ENCODE measurements at places on chromosomes 7 and 10.

- no peak for DNase-seq
These were observed 19.2 kb downstream of the MMRN2 start for GRCh38 chr10:86938260-86938659.

GRCh38 chr7:7330997-7331396 lies 148.7 kb downstream of the C1GALT1 start:
- DNase-seq, result no peak

GRCh38 chr7:157411580-157411979 lies 74.8 kb downstream of the DNAJB6 start:
- DNase-seq, result no peak

DNA sequence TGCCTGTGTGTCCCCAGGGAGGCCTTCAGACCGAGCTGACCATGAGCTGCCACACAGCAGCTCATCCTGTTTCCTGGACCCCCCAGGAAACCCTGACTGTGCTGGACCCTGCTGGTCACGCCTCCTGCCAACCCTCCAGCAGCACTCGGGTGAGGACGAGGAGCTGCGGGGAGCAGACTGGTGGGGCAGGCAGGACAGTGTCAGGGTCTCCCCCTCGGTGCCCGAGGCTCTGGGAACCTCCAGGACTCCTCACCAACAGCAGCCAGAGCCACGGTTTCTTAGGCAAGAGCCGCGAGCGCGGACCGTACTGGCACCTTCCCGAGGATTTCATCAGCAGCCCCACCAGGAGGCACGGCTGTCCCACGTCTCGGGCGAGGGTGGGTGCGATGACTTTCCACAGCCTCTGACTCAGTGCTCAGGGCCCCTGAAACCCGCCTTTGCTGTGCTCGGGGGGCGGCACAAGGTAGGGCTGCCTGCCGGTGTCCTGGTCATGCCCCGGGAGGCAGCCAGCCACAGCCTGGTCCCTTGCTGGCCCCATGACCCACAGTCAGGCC lies 186.9 kb downstream of the ELFN1 start:
- DNase-seq, result no peak

DNA sequence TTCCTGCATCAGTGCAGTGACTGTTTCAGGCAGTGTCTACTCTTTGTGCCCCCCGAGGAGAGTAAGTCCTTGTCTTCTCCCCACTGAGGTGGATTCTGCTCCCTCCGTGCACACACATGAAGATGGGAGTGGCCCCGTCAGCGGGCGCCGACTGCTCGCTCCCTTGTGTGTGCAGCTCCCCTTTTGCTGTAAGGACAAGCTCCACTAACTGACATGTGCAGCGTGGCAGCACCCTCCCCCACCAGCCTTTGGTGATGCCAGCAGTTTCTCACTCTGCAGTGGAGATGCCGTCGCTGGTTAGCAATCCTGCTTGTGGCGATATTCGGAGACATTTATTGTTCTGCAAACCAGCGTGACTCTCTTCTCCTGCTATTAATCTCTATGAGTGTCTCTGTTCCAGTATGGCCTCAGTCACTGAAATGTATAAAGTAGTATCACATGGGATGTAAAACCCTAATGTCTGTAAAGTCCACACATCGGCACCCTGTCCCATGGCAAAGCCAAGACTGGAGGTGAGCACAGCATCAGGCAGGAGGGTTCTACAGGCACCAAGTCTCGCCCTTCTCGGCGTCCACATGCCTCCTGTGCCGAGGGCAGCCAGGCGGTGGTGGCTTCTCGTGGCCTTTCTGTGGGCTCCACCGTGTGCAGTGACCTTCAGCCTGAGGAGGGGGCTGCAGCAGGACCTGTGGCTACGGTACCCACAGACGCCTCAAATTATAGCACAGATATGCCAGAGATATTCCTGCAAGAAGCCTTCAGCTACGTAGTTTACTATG lies 202.7 kb downstream of the EBF3 start:
- DNase-seq, result no peak

DNA sequence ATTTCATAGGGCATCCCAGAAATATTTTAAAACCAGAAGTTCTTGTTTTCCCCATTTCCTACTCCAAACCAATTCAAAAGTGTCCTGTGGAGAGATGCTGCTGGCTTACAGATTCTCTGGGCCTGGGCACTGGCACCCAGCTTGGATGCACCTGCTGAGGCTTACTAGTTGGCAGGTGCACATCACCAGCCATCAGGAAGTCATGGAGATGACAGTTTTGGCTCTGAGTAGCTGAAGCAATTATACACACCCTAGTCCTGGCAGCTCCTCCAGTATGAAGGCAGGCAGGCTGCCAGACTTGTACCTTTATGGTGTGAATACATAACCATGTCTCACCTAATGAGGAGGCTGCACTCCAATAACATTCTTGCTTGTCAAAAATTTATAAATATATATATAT lies 276.6 kb upstream of the GHITM start:
- no peak for DNase-seq

DNA sequence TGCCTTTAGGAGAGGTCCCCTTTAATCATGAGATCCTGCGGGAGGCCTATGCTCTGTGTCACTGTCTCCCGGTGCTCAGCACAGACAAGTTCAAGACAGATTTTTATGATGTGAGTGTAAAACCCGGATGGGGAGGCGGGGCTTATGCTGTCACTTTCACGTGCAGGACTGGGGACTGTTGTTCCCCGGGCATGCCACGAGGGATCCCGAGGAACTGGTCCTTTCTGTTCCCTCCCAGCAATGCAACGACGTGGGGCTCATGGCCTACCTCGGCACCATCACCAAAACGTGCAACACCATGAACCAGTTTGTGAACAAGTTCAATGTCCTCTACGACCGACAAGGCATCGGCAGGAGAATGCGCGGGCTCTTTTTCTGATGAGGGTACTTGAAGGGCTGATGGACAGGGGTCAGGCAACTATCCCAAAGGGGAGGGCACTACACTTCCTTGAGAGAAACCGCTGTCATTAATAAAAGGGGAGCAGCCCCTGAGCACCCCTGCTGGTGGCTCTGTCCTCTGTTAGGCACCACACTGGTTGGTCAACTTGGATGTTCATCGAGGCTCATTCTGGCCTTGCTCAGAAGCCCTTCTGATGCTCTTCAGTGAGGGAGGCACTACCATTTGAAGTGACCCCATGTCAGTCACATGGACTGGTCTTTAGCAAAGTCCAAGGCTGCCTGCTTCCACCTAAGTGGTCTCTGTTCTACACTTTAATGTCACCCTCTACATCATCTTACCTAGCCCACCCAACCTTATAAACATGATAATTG lies 2.8 kb downstream of the COPS6 start:
- no peak for DNase-seq

DNA sequence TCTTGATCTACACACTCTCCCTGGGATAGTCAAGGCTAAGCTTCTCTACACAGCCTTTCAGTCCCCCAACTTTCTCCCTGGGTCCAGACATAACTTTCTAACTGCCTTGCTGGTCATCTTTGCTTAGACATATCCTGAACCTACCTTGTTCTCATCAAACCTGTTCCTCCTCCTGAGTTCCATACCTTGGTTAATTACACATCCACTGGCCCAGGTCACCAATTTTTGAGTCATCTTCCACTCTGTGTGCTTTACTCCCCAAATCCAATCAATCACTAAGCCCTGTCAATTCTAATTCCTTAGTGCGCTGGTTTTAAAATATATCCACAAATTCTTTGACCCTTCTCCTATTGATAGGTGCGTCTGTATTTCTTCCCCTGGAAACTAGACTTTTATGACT lies 107.0 kb downstream of the EVX1 start:
- DNase-seq, result no peak

- DNase-seq, result no peak
These were observed 286.4 kb upstream of the HGF start for GRCh38 chr7:82056282-82056681.
